Activated CD4-positive, CD25-positive, alpha-beta regulatory T cell treated with anti-CD3 and anti-CD28 coated beads, Interleukin-2, amount 50 U/mL, for 24 hours (primary cell): ENCODE measurements at places on chromosomes 7 and 10.

- no peak for ATAC-seq
Observed at GRCh38 chr7:123784263-123784662, 35.5 kb upstream of the WASL start.

DNA sequence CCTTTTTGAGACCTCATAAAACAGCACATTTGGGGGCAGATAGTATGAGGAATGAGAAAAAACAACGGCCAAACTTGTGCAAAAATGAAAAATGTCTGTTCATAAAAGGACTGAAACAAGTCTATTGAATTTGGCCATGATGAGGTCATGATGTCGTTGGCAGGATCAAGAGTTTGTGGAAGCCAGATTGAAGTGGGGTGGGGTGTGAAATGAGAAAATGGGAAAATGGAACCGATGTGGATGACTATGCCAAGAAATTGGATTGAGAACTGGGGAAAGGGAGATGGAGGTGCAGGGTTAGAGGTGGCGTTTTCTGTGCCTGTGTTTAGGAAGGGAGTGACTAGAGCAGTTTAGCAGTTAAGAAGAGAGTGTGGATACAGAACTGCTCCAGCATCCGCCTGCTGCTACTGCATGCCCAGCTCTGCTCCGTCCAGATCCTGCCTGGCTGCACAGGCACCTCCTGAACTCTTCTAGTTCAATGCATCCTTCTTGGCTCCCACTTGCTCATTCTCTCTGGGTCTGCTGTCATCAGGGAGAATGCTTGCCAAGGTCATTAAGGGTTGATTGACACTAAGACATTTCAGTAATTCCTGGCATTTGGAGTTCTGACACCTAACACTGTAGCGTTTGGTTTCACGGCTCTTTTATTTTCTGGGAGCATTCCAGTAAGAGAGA lies 111.9 kb downstream of the GALNT17 start:
- ATAC-seq, result no peak

DNA sequence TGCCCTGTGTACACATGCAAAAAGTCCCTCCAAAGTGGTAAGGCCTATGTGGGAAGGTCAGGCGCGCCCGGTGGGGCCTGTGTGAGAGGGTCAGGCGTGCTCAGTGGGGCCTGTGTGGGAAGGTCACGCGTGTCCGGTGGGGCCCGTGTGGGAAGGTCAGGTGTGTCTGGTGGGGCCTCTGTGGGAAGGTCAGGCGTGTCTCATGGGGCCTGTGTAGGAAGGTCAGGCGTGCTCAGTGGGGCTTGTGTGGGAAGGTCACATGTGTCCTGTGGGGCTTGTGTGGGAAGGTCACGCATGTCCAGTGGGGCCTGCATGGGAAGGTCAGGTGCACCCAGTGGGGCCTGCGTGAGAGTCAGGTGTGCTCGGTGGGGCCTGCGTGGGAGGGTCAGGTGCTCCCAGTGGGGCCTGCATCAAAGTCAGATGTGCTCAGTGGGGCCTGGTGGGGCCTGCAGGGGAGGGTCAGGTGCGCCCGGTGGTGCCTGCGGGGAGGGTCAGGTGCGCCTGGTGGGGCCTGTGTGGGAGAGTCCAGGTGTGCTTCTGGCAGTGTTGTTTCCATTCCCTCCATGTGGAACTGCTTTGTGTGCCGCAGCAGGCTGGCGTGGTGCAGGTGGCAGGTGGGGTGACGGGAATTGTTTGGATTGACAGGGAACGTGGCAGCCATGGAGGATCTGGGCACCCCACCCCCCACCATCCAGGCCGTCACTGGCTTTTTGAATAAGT lies 15.4 kb downstream of the LRRC27 start:
- no peak for ATAC-seq

DNA sequence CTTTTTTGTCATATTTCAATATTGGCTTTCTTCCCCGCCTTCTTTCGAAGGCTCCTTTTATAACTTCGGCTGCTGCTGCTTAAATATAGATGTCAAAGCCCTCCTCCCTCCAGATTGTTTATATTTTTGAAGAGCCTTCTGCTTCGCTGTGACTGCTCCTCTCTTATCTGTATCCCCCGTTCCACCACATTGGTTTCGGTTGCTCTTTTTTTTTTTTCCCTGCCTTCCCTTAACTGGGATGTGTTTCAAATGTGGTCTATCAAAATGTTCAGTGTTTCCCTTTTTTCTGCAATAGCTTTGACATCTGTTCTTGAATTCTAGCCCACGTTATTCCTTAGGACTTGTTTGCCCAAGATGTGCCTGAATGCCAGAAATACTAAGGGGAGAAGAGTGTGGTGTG lies 96.4 kb downstream of the CUX1 start:
- ATAC-seq, result no peak

- ATAC-seq, result no peak
Observed at GRCh38 chr7:117688126-117688525, 185.1 kb downstream of the CTTNBP2 start.

DNA sequence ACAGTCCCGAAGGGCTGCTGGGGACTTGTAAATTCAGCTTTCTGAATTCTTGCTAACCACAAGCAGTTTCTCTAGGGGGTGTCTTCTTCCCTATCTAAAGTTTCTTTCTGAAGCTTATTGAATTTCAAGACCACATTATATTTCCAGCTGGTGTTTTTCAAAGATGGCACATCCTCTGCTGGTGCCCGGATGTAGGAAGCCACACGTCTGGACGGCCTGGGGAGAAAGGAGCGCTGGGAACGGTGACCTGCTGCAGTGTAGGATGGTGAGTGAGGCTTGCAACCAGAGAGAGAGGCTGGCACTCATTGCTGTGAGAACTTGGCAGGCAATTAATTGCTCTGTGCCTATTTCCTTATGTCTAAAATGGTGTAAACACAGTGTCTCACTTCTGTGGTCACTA lies 776.4 kb downstream of the TYW1 start:
- no peak for ATAC-seq

- no peak for ATAC-seq
Observed at GRCh38 chr7:70271617-70272081, 673.4 kb downstream of the AUTS2 start.

DNA sequence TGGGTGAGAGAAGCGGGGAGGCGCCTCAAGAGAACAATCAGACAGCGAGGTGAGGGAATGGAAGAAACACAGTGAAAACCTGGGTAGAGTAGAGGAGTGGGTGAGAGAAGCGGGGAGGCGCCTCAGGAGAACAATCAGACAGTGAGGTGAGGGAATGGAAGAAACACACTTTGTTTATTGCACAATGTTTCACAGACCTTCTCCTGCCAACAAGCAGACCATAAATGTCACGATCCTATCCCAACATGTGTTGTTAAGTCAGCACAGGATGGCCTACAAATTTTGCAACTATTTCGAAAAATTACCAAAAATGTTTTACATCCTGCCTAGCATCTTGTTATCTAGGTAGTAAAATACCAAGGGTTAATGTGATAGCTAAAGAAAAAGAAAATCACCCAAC lies 115.3 kb downstream of the JAZF1 start:
- no peak for ATAC-seq

DNA sequence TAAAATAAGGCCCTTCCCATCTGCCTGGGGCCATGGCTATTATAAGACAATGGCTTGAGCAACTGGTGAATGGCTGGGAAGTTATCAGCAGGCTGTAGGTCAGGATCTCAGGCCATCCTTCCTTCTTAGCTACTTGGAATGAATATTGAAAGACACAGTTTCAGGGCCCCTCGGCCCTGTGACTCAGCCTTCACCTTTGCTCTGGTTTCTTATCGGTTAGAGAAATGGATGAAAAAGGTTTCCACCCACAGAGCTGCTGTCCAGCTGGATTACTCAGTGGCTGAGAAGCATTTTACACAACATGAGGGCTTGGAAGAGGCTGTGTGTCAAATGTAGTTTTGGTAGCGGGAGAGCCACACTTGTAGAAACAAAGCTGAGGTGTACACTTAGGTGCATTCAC lies 9.4 kb downstream of the ACSL5 start:
- no peak for ATAC-seq

GRCh38 chr10:133143200-133143533 lies 16.9 kb upstream of the KNDC1 start:
- no peak for ATAC-seq

DNA sequence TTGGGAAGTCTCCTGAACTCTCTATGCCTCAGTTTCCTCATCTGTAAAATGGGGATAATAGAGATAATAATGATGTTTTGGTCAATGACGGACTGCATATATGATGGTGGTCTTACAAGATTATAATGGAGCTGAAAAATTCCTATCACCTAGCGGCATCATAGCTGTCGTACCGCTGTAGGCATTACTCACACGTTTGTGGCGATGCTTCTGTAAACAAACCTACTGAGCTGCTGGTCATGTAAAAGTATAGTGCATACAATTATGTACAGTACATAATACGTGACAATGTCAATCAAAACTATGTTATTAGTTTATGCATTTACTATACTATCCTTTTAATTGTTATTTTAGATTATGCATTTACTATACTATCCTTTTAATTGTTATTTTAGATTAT lies 339.1 kb upstream of the NPVF start:
- ATAC-seq, result no peak

GRCh38 chr10:792792-793100 lies 103.3 kb upstream of the DIP2C start:
- no peak for ATAC-seq

DNA sequence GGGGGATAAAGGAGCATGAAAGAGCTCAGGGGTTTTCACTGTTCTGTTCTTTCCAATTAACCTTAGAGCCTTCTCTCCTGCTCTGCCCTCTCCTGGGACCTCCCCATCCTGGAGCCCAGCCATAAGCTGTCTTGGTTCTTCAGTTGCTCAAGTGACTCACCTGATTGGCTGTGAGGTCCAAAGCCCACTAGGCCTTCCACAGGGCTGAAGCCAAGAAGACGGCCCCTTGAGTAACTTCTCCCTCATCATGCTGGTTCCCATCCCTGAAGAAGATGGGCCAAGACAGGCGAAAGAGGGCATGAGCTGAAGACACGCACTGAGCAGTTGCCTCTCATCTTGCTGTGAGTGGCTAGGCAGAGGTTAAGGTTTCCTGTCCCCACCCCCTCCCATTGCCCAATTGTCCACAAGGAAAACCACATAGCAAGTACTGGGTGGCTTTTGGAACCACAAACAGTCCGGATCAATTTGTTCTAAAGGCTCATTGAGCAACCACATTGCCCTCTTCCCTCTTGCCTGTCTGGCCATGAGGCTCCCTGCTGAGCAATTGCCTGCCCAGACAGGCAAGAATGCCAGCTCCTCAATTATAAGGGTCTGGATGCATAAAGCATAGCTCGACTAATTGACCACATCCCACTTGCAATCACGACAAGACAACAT lies 43.9 kb upstream of the GPAM start:
- ATAC-seq, result no peak

- ATAC-seq, result no peak
Observed at GRCh38 chr7:29063872-29064271, 82.5 kb downstream of the CPVL start.

DNA sequence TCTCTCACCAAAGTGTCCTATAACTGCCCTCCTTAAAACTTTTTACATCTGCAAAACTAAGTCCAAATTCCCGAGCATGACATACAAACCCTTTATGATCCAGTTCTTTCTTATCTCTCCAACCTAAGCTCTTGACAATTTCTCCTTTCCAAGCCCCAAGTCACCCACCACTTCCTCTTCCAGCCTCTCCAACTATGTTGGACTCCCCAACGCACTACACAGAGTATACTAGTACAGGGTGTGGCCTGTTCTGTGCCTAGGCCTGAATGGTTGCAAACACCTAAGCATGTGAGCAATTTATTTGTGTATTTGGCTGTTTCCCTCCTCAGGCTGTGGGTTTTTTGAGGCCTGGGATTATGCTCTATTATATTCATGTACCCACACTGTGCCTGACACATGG lies 101.2 kb upstream of the APBB1IP start:
- ATAC-seq, result no peak

DNA sequence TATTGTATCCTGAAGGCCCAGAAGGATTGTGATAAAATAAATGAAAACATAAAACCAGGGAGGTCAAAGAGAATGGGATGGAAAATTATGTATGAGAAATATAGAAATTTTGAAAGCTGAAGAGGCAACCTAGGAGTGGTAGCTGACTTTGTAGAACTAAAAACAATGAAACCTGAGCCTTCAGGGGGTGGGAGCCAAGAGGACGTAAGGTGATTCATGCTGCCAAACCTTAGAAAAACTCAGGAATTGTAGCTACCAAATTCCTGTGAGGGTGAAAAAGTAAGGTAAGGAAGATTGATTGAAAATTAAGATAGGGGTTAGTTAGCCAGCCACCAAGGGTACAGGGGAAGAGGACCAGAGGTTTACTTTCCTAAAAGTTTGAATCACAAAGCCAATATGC lies 213.2 kb downstream of the KCND2 start:
- ATAC-seq, result no peak

DNA sequence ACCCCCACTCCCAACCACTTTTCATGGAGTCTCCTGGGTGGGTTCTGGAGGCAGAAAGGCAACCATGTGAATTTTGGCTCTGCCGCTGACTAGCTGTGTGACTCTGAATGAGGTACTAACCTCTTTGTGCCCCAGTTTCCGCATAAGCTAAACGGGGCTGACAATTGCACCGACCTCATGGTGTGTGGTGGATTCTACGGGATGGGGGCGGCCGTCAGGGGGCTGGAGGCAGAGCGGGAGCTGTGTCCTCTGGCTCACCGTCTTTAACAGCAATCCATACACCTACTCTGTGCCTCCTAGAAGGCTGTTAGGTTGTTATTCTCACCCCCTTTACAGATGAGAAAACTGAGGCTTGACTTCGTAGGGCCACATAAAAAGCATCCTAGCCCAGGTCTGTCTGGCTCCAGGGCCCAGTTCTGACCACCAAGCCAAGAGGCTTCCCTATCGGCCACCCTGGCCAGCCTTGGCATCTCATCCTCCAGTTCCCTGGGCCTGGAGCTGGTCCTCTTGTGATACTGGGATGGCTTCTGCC lies 4.3 kb upstream of the SLC29A3 start:
- no peak for ATAC-seq

DNA sequence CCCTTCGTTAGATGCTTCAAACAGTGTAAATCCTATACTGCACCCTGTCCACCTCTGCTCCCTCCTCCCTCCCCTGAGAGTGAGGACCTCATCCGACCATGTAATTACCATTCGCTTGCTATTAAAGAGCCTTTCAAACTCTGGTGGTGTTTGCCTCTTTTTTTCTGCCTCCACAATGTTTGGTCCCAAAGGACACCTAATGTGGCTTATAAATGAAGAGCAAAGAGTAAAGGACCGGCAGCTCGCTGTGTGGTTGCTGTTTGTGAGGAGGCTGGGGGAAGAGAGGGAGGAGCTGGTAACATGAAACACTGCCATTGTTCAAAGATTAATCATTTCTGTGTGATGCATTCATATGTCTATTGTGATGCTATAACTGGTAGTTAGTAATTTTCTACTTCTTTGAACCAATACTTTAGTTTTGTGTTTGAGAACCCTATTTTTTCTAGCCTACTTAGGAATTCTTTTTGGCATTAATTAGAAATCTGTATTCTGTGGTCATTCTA lies 27.9 kb downstream of the MTURN start:
- peak; percentile 77 for ATAC-seq

- ATAC-seq, result no peak
Observed at GRCh38 chr10:63478564-63478963, 12.8 kb upstream of the JMJD1C start.

- no peak for ATAC-seq
Observed at GRCh38 chr7:12731775-12732174, 44.3 kb downstream of the ARL4A start.

- no peak for ATAC-seq
Observed at GRCh38 chr10:29583674-29584073, 51.1 kb downstream of the SVIL start.

- no peak for ATAC-seq
Observed at GRCh38 chr10:32114508-32114907, 58.3 kb upstream of the KIF5B start.
